ENCODE measurements at places on chromosomes 11 and 22.
A peak's percentile ranks its signal among the peaks of the same experiment; 100 is the strongest.

DNA sequence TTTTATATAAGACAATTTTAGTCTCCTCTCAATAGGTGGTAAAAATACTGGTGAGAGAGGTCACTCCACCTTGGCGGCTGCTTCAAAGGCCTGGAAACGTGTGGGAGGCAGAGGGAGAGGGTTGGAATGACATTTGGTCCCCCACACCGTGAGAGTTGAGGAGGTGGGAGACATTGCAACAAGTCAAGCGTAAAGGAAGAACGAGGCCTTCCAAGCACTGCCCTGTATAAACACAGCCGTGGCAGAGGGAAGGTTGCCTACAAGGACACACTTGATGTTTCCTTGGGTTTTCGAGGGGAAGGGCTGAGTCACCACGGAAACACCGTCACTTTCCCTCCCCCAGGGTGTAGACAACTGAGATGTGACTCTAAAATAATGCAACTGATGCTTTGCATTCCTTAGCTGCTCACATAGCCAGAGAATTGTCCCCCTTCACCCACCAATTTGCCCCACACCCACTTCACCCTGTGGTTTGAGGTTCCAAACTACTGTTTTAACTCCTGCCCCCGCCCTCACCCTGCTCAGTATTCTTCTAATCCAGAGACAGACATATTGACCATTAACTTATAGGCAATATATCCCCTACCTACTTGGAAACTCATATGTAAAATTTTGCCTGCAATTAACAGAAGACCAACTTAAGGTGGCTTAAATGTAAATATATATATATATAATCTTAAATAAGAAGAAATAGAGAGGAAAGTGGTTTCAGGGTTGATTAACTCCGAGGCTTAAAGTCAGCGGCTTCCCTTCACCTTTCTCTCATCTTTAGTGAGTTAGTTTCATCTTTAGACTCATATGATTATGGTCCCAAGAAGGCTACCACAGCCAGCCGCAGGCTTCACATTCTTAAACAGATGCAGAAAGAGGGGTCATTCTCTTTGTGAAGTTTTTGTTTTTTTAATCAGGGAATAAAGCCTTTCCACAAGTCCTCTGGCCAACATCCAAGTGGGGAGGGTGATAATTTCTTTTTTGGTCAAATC is 54.1 kb upstream of the BDNF start:
- no peaks in the 10 kb centered on the region for H3K27me3 ChIP-seq
- H3K36me3 ChIP-seq = no peaks in the 10 kb centered on the region
- H3K4me3 ChIP-seq = no peak overlapping the region
- no peaks in the 10 kb centered on the region for H3K4me1 ChIP-seq

DNA sequence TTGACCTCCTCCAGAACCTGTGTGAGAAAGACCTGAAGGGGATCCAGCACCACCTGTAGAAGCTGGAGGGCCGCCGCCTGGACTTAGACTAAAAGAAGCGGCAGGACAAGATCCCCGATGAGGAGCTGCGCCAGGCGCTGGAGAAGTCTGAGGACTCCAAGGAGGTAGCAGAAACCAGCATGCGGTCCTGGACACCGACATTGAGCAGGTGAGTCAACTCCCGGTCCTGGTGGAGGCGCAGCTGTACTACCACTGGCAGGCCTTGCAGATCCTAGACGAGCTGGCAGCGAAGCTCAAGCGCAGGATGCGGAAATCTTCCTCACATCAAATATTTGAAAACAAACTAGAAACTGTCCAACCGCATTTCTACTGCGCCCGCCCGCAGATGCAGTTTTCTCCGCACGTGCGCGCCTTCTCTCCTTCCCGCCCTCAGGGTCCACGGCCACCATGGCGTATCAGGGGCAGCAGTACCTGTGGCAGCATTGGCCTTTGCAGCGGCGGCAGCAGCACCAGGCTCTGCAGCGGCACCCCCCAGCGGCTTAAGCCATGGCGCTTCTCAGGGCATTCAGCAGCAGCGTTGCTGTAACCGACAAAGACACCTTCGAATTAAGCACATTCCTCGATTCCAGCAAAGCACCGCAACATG is 10.2 kb downstream of the CLDN25 start:
- no peak overlapping the region for H3K4me3 ChIP-seq
- no peak overlapping the region for H3K27ac ChIP-seq
- no peaks in the 10 kb centered on the region for H3K4me1 ChIP-seq
- H3K36me3 ChIP-seq = no peaks in the 10 kb centered on the region
- peaks cover under 1% of the 10 kb centered on the region for H3K27me3 ChIP-seq

GRCh38 chr22:32080904-32081303 is 37.8 kb downstream of the SLC5A1 start:
- no peaks in the 10 kb centered on the region for H3K4me1 ChIP-seq
- H3K36me3 ChIP-seq = no peaks in the 10 kb centered on the region
- H3K27me3 ChIP-seq = peaks cover 5% of the 10 kb centered on the region
- no peak overlapping the region for H3K27ac ChIP-seq
- DNase-seq = peak; percentile 67

- peaks cover 19% of the 10 kb centered on the region for H3K4me1 ChIP-seq
- no peak overlapping the region for H3K4me3 ChIP-seq
- DNase-seq = no peak
- H3K27me3 ChIP-seq = no peaks in the 10 kb centered on the region
Observed at GRCh38 chr11:2835296-2835695, 50.3 kb downstream of the CDKN1C start.

GRCh38 chr22:19700790-19701419 is 13.4 kb upstream of the SEPTIN5 start:
- no peak overlapping the region for H3K27ac ChIP-seq
- H3K36me3 ChIP-seq = no peaks in the 10 kb centered on the region
- no peak overlapping the region for H3K4me3 ChIP-seq
- no peaks in the 10 kb centered on the region for H3K27me3 ChIP-seq

GRCh38 chr22:48263791-48264351 is 1501.4 kb downstream of the TBC1D22A start:
- no peak overlapping the region for H3K4me3 ChIP-seq
- no peak for DNase-seq
- no peak overlapping the region for H3K27ac ChIP-seq
- no peaks in the 10 kb centered on the region for H3K36me3 ChIP-seq
- no peaks in the 10 kb centered on the region for H3K27me3 ChIP-seq

DNA sequence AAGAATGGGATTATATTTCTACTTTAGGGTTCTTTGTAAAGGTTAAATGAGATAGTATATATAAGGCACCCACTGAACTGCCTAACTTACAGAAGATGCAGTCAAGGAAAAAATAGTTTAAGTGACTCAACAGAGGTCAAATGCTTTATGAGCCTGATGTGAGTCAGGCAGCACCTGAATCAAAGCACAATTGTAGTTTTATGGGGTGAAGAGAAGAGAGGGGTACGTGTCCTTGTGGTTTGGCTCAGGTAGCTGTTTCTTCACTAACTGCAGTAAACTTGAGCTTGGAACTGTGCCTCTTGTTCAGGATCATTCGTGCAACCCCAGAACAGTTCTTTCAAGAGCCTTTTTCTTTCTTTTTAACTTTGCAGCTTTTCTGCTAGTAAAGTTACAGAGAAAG is 125.2 kb upstream of the SPON1 start:
- H3K27ac ChIP-seq = no peak overlapping the region
- H3K4me1 ChIP-seq = no peaks in the 10 kb centered on the region
- no peak overlapping the region for H3K4me3 ChIP-seq
- no peak for DNase-seq

GRCh38 chr11:64323373-64323772 is 5.5 kb downstream of the PRDX5 start:
- DNase-seq = no peak
- no peak overlapping the region for H3K4me3 ChIP-seq
- H3K36me3 ChIP-seq = peaks cover 20% of the 10 kb centered on the region
- peaks cover 22% of the 10 kb centered on the region for H3K4me1 ChIP-seq

DNA sequence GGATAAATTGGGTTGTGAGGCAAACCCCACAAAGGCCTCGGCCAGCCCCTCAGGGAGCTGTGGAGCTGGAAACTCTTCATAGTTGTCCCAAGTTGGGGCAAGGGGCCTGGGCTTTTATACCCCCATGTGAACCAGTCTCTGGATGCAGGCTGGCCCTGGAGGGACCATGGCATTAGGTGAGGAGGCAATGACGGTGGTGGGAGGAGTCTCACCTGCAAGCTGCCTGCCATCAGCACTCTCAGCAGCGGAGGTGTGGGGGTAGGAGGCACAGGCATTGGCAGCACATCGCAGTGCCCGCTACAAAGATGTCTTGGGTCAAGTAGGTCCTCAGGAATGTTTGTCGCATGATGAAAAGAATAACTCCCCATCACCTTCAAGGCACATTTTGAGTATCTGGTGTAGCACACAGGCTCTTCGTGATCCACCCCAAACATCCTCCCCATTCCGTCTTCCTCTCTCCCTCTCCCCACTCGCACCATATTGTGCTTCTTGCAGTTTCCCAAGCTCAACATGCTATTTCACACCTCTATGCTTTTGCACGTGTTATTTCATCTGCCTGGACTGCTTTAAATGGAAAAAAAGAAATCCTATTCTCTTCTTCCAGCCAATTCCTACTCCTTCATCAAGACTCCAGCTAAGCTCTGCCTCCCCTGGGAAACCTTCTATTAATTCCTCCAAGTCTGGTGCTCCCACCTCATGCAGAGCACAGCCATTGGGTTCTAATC is 18.1 kb upstream of the TSKU start:
- no peaks in the 10 kb centered on the region for H3K27me3 ChIP-seq
- DNase-seq = no peak
- H3K36me3 ChIP-seq = no peaks in the 10 kb centered on the region
- no peak overlapping the region for H3K4me3 ChIP-seq
- H3K27ac ChIP-seq = no peak overlapping the region

DNA sequence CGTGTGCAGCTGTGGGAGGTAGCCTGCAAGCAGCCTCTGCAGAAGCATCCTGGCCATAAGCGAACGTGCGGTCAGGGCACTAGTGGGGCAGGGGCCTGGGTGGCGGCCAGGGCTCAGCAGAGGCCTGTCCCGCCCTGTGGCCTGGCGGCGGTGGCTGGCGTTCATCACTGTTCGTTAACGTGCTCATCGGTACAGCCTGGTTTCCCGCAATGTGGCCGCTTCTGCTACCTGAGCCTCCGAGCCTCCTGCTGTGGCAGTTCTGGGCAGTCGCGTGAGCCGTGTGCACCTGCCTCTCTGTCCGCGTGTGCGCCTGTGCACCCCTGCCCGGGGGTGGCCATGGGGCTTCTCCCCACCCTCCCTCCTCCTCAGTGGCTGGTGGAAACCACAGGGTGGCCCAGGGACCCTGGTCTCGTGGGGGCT is 117.9 kb downstream of the KCNQ1OT1 start:
- H3K4me1 ChIP-seq = no peaks in the 10 kb centered on the region
- H3K4me3 ChIP-seq = no peak overlapping the region
- H3K36me3 ChIP-seq = no peaks in the 10 kb centered on the region
- no peak for DNase-seq
- H3K27me3 ChIP-seq = no peaks in the 10 kb centered on the region
- no peak overlapping the region for H3K27ac ChIP-seq

DNA sequence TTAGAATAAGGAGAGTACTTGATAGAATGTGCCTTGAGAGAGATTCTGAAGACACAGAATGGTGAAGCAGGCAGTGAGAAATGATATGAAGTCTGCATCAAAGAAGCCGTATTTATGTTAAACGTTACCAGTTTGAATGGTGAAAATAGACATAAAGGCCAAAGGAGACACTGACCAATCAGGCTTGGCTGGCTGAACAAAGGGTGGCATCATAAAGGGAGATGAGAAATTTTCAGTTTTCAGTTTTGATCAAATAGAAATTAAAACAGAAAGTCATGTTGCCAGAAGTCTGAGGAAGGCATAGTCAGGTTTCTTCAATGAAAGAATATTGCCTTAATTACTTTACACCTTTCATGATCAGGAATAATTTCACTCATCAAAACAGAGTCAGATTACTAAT is 6.6 kb downstream of the OR51F1 start:
- H3K36me3 ChIP-seq = no peaks in the 10 kb centered on the region
- no peaks in the 10 kb centered on the region for H3K27me3 ChIP-seq
- no peak overlapping the region for H3K4me3 ChIP-seq
- H3K4me1 ChIP-seq = no peaks in the 10 kb centered on the region
- H3K27ac ChIP-seq = no peak overlapping the region
- DNase-seq = no peak

DNA sequence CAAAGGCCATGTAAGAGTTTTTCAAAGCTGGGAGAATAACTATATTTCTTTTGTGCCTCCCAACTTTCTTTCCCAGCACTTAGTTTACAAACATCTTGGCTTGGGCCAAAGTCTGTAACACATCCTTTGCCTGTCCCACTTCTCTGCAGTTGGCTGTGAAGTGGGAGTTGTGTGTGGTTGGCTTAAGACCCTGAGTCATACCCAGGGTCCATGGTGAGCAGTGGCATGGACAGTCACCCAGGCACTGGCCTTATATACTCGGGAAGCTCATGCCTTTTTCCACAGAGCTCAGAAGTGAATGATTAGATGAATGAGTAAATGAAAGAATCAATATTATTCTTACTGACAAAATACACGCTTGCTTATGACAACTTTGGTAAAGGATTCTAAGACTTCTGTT is 231.4 kb downstream of the BLID start:
- H3K27ac ChIP-seq = no peak overlapping the region
- DNase-seq = no peak
- H3K36me3 ChIP-seq = no peaks in the 10 kb centered on the region

DNA sequence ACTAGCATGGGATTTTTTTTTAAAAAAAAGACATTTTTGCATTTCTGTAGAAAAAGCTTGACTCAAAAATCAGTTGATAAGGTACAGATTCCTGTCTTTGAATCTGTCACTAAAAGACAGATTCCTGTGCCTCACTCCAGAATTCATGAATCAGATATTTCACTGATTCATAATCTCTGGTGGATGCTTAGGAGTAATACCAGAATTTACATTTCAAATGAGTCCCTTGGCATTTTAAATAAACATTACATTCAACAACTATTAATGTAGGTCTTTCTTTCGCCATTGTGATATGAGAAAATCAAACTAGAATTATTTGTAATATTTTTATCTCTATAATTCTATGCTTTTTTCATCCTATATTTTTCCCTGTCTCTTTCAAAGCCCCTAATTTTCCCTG is 128.3 kb downstream of the APIP start:
- no peak overlapping the region for H3K4me3 ChIP-seq
- no peak overlapping the region for H3K27ac ChIP-seq
- H3K36me3 ChIP-seq = no peaks in the 10 kb centered on the region
- no peak for DNase-seq

All from common myeloid progenitor, CD34-positive (primary cell).